ENCODE measurements at places on chromosomes 12 and 14.

- DNase-seq = no peak
Measured at GRCh38 chr12:6462234-6462995, 8.1 kb downstream of the VAMP1 start.

DNA sequence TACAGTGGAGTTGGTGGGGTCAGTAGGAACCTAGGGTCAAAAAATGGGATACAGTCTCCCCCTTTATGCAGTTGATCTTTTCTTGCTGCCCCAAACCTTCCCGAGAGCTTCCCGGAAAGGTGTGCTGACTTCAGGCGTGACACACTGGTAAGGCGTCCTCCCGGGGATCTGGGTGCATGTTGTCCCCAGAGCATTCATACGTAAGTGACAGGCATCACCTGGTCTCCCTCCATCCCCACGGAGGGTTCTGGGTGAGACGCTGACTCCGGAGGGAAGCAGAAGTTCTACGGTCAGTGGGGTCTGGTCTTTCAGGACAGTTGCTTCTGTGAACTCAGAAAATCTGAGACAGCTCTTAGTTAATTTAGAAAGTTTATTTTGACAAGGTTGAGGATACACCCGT is 159.6 kb upstream of the RTL1 start:
- no peak for DNase-seq

DNA sequence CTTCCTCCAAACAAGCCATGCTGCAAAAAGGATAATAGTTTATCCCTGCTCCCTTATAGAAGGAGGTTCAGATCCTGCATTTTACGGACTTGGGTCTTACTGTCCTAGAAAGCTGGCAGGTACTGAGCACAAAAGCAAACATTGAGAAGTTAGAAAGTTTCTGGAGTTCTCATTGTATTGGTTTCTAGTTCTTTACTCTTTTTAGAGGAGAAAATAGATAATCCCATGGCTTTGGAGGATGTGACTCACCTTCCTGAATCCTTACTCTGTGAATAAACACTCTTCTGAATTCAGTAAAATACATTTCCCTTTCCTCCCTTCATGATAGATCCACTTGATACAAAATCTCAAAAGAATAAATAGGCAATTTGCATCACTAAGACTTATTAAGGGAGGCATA is 188.9 kb downstream of the NPAS3 start:
- DNase-seq = no peak

DNA sequence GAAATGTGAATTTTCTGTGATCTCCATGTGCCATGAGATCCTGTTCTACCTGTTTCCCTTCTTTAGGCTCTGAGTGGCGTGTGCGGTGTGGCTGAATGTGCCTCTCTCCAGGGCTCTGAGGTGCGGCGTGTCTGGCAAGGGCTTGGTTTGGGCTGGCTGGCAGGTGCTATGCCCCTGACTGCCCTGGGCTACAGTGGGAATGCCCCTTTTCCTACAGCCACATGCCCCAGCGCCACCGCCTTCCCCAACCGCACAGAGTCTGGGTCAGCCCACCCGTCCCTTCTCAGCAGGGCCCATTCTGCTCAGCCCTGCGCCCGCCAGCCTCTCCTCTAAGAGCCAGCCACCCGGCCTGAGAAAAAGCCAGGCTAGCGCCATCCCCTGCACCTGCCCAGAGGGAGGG is 24.7 kb downstream of the BTBD6 start:
- no peak for DNase-seq

DNA sequence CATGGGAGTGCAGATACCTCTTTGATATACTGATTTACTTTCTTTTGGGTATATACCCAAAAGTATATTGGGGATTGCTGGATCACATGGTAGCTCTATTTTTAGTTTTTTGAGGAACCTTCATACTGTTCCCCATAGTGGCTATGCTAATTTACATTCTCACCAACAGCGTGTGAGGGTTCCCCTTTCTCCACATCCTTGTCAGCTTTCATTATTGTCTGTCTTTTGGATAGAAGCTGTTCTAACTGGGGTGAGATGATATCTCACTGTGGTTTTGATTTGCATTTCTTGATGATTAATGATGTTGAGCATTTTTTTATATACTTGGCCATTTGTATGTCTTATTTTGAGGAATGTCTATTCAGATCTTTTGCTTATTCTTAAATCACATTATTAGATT is 44.1 kb upstream of the JDP2 start:
- DNase-seq = no peak

DNA sequence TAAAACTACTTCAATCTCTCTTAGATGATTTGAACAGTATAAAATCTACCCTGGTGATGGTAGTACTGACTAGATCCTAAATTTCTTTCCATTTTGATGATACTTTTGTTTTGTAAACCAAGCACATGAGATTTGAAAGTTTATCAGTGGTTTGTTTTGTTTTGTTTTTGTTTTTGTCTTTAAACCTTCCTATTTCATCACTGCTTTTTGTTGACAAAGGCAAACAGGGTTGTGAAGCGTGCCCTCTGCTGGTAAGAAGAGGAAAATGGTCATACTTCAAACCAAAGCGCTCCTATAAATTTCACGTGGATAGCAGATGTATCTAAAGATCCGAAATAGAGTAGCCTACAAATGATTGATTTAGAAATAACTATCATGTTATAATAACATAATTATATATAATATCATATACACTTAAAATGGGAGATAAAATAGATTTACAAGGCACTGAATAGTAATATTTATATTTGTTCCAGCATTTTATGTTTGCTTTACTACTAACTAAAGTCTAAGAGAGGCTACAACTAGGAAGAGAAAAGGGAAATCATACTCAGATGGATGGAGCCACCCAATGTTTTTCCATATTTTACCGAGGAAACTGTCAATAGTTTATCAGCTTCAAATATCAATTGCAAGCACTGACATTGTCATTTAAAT is 254.0 kb upstream of the USP15 start:
- peak; percentile 20 for DNase-seq

- DNase-seq = no peak
Measured at GRCh38 chr14:87457720-87458119, 535.3 kb downstream of the GALC start.

DNA sequence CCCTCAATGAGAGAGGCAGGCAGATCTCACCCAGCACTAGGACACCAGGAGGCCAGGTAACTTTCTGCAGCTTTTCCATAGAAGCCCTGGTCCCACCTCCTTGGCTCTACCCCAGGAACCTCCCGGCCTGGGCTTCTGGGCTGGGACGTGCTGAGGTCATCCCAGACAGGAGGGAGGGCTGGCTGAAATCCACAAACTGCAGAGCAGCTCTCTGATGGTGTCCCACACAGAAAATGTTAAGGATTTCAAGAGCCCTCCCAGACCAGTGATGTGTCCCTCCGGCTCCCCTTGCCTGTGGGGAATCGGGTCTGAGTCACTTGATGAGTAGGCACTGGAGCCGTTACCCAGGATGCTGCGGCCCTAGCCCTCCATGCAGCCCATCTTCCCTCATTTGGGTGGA is 124.1 kb downstream of the ESRRB start:
- no peak for DNase-seq

DNA sequence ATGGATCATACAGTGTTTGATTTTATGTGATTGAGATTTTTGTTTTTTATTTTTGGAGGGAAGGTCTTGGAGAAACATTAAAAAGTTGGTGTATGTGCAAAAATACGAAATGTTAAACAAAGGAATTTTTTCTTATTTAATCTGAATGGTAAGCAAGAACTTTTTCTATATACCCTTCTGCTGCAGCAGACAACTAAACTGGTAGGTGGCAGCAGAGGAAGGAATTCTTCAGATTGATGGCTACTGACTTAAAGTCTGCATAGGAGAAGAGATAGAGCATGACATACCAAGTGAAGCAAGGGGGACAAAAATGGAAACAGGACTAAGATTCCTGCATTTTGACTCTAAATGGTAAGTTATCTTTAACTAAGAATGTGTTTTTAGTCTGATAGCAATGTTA is 42.0 kb upstream of the A2ML1 start:
- peak; percentile 14 for DNase-seq

- DNase-seq = no peak
Measured at GRCh38 chr14:53409969-53410368, 256.8 kb upstream of the DDHD1 start.

DNA sequence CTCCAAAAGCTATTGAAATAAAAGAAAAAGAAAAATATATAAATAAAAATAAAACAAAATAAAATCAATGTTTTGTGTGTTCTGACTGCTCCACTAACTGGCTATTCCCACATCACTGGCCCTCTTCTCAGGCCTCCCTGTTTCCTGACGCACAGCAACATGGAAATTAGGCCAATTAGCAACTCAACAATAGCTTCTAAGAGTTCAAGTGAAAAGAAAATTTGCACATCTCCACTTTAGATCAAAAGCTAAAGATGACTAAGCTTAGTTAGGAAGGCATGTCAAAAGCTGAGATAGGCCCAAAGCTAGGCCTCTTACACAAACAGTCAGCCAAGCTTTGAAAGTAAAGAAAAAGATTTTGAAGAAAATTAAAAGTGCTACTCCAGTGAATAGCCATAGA is 200.8 kb downstream of the DUSP6 start:
- no peak for DNase-seq
